Pancreas (tissue), 10 donors: ENCODE measurements at places on chromosomes 16 and 17. TPM values are rescaled to one million over a fixed set of nuclear protein-coding genes. Genes with fewer than 3 reads are reported as not detected.
A peak's percentile ranks its signal among the peaks of the same experiment; 100 is the strongest.

The MPG gene
- total RNA-seq, result 28.3 TPM

The SMPD3 gene
- 1.3 TPM for total RNA-seq

DNA sequence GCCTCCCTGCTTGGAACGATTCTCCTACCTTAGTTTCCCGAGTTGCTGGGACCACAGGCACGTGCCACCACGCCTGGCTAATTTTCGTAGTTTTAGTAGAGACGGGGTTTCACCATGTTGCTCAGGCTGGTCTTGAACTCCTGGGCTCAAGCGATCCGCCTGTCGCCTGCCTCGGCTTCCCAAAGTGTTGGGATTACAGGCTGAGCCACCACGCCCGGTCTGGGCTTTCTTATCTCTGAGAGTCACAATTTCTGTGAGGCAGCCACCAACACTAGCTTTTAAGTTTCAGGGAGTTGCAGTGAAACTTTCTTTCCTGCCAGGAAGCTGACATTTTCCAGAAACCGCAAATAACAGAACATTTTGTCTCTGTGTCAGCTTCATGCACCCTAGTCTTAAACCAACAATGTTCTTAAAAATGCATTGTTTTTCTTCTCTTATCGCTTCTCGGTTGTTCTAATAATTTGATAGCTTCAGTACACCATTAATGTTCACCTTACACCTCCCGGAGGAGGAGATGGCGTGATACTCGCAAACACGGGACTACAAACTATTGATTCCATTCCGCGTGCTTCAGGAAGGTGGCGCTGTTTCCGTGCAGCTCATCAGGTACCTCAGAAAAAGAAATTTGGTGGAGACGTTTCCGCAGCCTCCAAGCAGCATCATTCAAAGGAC lies 7.4 kb upstream of the DHRS7B start:
- no peaks in the 10 kb centered on the region for H3K27me3 ChIP-seq
- DNase-seq, result peak; percentile 57
- no peak overlapping the region for H3K4me3 ChIP-seq
- no peaks in the 10 kb centered on the region for H3K36me3 ChIP-seq
- H3K4me1 ChIP-seq, result peaks cover 4% of the 10 kb centered on the region

DNA sequence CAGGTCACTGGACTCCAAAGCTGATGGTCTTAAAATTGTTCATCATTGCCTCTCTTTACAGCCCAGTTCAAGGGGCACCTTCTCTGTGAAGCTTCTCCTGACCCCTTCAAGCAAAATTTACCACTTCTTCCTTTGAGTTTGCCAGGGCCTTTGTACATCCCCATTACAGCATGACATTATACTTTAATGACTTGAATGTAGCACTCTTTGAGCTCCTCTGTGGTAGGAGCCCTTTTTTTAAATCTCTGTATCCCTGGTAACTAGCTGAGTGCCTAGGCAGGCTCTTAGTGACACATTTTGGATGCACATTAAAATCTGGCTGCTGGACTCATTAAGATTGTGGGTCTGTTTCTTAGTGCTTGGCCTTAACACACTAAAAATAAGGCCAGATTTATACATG lies 412.1 kb downstream of the CA10 start:
- no peaks in the 10 kb centered on the region for H3K27me3 ChIP-seq
- H3K4me3 ChIP-seq, result no peak overlapping the region
- H3K36me3 ChIP-seq, result no peaks in the 10 kb centered on the region
- no peaks in the 10 kb centered on the region for H3K4me1 ChIP-seq
- no peak overlapping the region for H3K27ac ChIP-seq
- DNase-seq, result no peak

DNA sequence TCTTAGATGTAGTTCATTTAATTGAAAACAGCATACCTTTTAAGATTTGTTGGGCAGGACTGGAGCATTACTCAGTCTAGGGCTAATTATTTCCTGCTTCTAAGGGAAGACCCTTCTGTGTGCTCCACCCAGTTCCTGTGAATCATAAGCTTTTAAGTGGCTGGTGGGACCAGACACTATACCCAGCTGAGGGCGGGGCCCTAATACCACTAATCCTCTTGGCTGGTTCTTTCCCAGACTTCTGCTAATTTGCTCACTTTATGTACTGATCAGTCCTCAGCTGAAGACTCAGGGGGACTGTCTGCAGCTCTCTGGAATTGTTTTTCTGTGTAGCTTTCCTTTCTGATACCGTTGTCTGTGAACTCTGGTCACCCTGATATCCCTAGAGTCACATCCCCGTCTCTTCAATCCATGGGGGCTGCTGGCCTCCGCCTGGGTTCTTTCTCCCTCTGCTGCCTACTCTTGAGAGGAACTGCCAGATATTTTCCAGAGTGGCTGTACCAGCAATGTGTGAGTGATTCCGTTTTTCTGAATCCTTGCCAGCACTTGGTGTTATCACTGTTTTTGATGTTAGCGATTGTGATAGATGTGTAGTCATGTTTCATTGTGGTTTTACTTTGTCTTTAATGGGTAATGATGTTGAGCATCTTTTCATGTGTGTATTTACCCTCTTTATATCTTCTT lies 35.1 kb downstream of the MFSD11 start:
- no peaks in the 10 kb centered on the region for H3K4me1 ChIP-seq
- no peaks in the 10 kb centered on the region for H3K36me3 ChIP-seq
- H3K27ac ChIP-seq, result no peak overlapping the region
- no peak overlapping the region for H3K4me3 ChIP-seq
- DNase-seq, result no peak

- no peak overlapping the region for H3K27ac ChIP-seq
- DNase-seq, result no peak
- H3K27me3 ChIP-seq, result no peaks in the 10 kb centered on the region
- no peaks in the 10 kb centered on the region for H3K36me3 ChIP-seq
- H3K4me3 ChIP-seq, result no peak overlapping the region
- H3K4me1 ChIP-seq, result no peaks in the 10 kb centered on the region
Observed at GRCh38 chr17:68089881-68090280, 54.3 kb downstream of the KPNA2 start.

The HBM gene
- total RNA-seq, result not detected

- no peaks in the 10 kb centered on the region for H3K4me1 ChIP-seq
- H3K27me3 ChIP-seq, result no peaks in the 10 kb centered on the region
- no peak for DNase-seq
Observed at GRCh38 chr16:23288726-23289512, 13.2 kb upstream of the SCNN1B start.

The SCNN1G gene
- total RNA-seq, result 2.8 TPM

- H3K27me3 ChIP-seq, result no peaks in the 10 kb centered on the region
- H3K4me1 ChIP-seq, result no peaks in the 10 kb centered on the region
- H3K36me3 ChIP-seq, result no peaks in the 10 kb centered on the region
- DNase-seq, result no peak
Observed at GRCh38 chr16:10776280-10776679, 32.6 kb downstream of the NUBP1 start.

GRCh38 chr16:12067714-12068401 lies 91.3 kb downstream of the SNX29 start:
- no peak overlapping the region for H3K4me3 ChIP-seq
- H3K27me3 ChIP-seq, result no peaks in the 10 kb centered on the region
- H3K4me1 ChIP-seq, result no peaks in the 10 kb centered on the region
- no peaks in the 10 kb centered on the region for H3K36me3 ChIP-seq
- DNase-seq, result no peak

The TERB1 gene
- total RNA-seq, result not detected

DNA sequence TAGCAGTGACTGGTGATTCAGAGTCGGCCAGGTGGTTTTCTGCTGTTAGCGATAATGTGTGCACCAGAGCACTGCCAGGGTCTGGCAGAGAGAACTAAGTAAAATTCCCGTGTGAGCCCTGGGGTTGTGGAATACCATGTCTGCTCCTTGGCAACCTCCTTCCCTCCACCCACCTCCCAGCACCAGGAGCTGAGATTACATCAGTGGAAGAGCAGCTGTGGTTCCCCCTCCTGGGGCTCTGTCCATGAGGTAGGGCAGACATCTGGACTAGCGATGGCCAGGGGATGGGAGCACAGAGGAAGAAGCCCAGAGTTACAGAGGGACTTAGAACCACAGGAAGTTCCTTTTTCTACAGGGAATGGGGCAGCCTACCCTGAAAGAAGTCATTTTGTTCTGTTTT lies 15.8 kb downstream of the CLEC10A start:
- no peak overlapping the region for H3K27ac ChIP-seq
- H3K36me3 ChIP-seq, result no peaks in the 10 kb centered on the region
- no peak overlapping the region for H3K4me3 ChIP-seq
- no peaks in the 10 kb centered on the region for H3K27me3 ChIP-seq
